ENCODE measurements at places on chromosomes 12 and 14. TPM values are rescaled to one million over a fixed set of nuclear protein-coding genes. Genes with fewer than 3 reads are reported as not detected.

The TAPBPL gene
- total RNA-seq: 15.2 TPM

The CKB gene
- 273 TPM for total RNA-seq

The REM2 gene
- not detected for total RNA-seq

The YEATS4 gene
- total RNA-seq: 8.0 TPM

The IL26 gene
- not detected for total RNA-seq

The TIMELESS gene
- total RNA-seq: 2.6 TPM

The CCDC38 gene
- total RNA-seq: 0.13 TPM

The SLC25A47 gene
- not detected for total RNA-seq

The KRT75 gene
- not detected for total RNA-seq

The SLCO1A2 gene
- not detected for total RNA-seq

The SCN8A gene
- total RNA-seq: 0.46 TPM

The RHOJ gene
- 11.5 TPM for total RNA-seq

The MYRFL gene
- total RNA-seq: 0.12 TPM

The ARHGEF40 gene
- total RNA-seq: 17.2 TPM

The ADAM21 gene
- 0.20 TPM for total RNA-seq

The KLRD1 gene
- 1.1 TPM for total RNA-seq

The TAS2R10 gene
- total RNA-seq: 0.32 TPM

The KANSL2 gene
- 19.4 TPM for total RNA-seq

The NFE2 gene
- total RNA-seq: 0.33 TPM

The DBX2 gene
- 0.13 TPM for total RNA-seq

The FKBP3 gene
- 105 TPM for total RNA-seq

The PSMA3 gene
- total RNA-seq: 139 TPM

The FMNL3 gene
- total RNA-seq: 11.2 TPM

The FERMT2 gene
- 89.1 TPM for total RNA-seq

The GPX2 gene
- total RNA-seq: not detected

The PITPNM2 gene
- 13.3 TPM for total RNA-seq

The KLRC4 gene
- total RNA-seq: not detected

The FAM90A1 gene
- 0.13 TPM for total RNA-seq

The CD163 gene
- total RNA-seq: 7.4 TPM

The CLSTN3 gene
- total RNA-seq: 5.7 TPM

The KRT78 gene
- not detected for total RNA-seq

The USP44 gene
- total RNA-seq: 0.31 TPM

The GALNT9 gene
- total RNA-seq: not detected

The SOAT2 gene
- not detected for total RNA-seq

The MYH6 gene
- 129 TPM for total RNA-seq

The OR4E2 gene
- not detected for total RNA-seq

The FICD gene
- total RNA-seq: 2.8 TPM

The PDZRN4 gene
- total RNA-seq: not detected

The KRT82 gene
- total RNA-seq: not detected

The MUCL1 gene
- total RNA-seq: not detected

The CACNA2D4 gene
- total RNA-seq: 1.00 TPM

The UNC79 gene
- total RNA-seq: 0.33 TPM

The APOLD1 gene
- total RNA-seq: 21.4 TPM

The ZFHX2 gene
- 0.92 TPM for total RNA-seq

The VRTN gene
- not detected for total RNA-seq

The SMOC1 gene
- total RNA-seq: 0.56 TPM

The PRH2 gene
- total RNA-seq: not detected

The CRIP1 gene
- 40.4 TPM for total RNA-seq

The MYO1H gene
- total RNA-seq: 1.3 TPM

The ASIC1 gene
- total RNA-seq: 0.66 TPM

The PPFIA2 gene
- 0.42 TPM for total RNA-seq

The SLC6A13 gene
- 2.6 TPM for total RNA-seq

The BEGAIN gene
- 1.2 TPM for total RNA-seq

The PPP4R4 gene
- 0.13 TPM for total RNA-seq

The KRT2 gene
- total RNA-seq: not detected

The ASB2 gene
- 180 TPM for total RNA-seq

The BBOF1 gene
- total RNA-seq: 3.7 TPM
